ENCODE measurements at places on chromosomes 2 and 18.

DNA sequence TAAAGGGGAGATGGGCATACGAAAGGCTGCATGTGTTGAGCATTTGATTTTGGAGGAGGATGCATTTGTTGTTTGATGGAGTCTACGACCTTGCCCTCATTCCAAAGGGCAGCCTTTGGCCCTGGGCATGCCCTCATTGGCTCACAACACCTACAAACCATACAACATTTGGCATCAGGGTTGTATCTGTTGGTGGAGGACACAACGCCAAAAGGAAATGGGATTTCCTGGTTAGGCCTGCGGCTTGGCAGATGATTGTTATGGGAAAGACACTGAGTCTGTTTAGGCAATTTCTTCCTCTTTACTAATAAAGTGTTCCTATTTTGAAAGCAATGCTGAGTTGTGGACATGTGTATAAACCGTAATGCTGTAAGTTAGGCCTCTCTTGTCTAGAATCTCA is 246.9 kb downstream of the LDLRAD4 start:
- no peak for DNase-seq

DNA sequence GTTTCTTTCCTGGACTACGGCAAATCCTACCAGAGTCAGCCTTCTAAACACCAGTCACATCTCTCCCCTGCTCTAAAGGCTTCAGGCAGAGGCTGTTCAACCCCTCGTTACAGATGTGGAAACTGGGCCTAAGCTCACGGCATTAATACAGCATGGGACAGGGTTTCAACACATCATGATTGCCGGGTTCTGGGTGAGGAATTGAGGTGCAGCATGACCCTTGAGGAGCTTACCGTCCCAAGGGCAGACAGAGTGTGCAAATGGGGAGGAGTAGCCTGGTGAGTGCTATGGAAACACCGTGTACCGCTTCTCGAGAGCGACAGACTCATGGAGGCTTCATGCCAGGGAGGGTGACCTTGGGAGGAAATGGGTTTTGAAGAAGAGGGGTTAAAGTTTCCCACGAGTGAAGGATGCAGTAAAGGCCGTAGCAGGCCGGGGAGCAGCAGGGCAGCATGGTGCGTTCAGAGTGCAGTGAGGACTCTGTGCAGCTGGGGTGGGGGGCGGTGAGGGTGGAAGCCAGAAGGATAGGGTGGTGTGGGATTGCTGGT is 51.1 kb downstream of the TGOLN2 start:
- no peak for DNase-seq

- no peak for DNase-seq
These were observed 37.8 kb downstream of the FAM168B start for GRCh38 chr2:131055169-131056065.

- peak; percentile 13 for DNase-seq
These were observed 208.3 kb downstream of the EIPR1 start for GRCh38 chr2:3169106-3169870.

DNA sequence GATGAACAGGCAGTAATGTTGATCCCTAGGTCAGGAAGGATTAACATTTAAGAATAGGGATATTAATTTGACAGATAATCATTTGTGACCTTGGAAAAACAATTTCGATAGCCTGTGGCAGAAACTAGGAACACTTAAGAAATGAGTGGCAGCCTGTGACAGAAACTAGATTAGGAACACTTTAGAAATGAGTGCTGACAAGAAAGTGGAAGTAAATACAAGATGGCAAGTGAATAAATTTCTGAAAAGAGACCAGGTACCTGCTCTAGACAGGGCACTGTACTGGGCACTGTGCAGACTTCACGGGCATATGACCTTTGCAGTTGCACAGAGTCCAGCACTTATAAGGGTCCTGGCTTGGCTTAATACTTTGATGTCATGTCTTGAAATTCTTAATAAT is 5.5 kb upstream of the HNRNPA3 start:
- DNase-seq, result no peak

GRCh38 chr18:26863122-26863879 is 2.2 kb downstream of the AQP4 start:
- DNase-seq, result peak; percentile 13

- no peak for DNase-seq
These were observed 12.9 kb upstream of the TEX51 start for GRCh38 chr2:126885751-126886210.

DNA sequence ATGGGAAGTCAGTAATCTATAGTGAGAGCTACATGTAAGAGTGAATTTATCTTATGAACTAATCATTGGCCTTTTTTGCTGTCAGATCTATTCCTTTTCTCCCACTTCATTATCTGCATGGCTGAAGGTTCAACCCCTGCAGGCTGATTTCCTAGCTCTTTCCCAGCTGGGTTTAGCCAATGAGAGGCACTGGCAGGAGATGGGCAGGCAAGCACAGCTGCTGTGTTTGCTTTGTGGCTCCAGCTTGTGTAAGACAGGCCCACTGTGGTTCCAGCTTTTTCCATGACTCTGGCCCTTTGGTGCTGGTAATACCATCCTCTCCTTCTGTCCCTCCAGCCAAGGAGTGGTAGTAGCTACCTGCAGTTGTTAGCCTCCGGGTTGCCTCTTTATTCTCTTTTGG is 248.8 kb downstream of the PLCL1 start:
- no peak for DNase-seq

GRCh38 chr2:170026361-170026760 is 151.6 kb upstream of the MYO3B start:
- DNase-seq, result no peak

GRCh38 chr2:85449214-85449588 is 30.7 kb downstream of the SH2D6 start:
- no peak for DNase-seq

GRCh38 chr2:111057045-111057444 is 63.7 kb upstream of the BCL2L11 start:
- DNase-seq, result no peak

DNA sequence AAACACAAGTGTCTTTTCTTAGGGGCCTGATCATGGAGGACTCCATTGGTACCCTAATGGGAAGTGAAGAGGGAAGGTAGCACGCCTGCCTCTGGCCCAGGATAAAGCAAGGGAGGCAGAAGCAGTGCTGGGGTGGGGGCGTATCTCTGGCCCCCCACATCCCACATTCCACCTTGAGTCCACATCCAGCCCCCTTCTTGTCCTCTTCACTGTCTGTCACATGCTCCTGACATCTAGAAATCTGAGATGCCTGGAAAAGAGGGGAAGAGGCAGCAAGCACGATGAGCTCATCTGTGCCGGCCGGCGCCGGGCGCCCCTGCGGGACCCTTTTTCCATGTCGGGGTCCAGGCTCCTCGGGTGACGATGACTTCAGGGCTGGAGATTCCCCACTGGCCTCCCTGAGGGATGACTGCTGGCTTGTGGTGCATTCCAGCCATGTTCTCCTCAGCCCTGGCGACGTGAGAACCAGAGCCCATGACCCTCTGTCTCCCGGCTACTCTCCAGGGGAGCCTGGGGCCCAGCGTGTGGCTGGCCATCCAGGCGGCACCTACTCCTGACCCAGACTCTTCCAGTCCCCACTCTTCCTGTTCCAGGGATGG is 277.5 kb downstream of the DYSF start:
- DNase-seq, result no peak

DNA sequence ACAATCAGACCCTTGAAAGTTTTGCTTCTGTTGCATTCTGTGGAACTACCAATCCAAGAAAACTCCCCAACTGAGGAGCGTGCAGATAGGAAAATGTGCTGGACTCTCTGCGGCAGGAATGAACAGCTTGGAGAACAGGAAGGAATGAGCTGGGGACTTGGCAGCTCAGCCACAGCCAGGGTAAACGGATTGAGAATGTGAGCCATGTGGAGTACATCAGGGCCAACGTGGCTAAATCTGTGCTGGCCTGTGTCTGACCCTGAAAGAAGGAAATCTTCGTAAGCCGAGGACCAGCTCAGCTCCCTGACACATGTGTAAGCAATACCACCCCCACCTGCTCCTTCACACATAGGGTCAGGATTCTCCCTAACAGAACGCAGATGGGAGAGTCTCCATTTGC is 1023.7 kb downstream of the BCL11A start:
- DNase-seq, result no peak

GRCh38 chr2:233082931-233083755 is 23.0 kb downstream of the INPP5D start:
- DNase-seq, result no peak

- no peak for DNase-seq
These were observed 1705.5 kb upstream of the PIK3C3 start for GRCh38 chr18:40249390-40250080.

DNA sequence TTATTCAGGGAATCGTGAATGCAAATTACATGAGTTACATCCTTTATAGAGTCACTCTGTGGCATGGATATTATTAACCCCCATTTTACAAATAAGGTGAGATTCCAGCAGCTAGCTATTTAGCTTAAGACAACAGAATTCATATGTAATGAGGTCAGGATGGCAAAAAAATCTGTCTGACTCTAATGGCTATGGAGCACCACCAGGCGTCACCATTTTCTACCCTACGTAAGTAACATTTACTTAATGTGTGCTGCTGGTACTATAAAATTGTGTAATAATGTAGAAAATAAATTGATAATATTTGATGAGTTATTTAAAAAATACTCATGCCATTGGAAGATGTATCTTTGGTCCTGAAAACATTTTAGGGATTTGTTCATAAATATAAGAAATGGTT is 2040.1 kb upstream of the LRRTM1 start:
- no peak for DNase-seq

- no peak for DNase-seq
These were observed 30.7 kb upstream of the MLPH start for GRCh38 chr2:237456200-237456843.

DNA sequence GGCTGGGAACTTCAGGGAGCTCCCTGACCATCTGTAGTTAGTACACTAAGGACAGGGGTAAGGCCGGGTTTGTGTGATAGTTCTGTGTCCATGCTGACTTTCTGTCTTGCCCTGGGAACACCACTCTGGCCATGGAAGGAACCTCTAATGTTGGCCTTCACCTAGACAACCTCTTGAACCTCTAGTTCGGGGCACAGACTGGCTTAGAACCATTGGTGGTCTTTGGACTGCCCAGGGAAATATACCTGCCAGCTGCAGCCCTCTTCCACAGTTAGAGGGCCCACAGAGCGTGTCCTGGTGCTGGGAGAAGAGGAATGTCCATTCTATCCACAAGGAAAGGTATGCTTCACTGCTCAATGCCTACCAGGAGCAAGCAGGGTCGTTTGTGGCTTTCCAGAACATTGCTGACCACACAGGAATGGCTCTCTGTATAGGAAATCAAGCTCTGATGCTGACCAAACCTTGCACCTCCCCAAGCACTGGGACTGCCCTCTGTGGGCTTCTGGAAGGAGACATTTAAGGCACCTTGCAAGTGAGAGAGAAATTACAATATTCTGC is 318.8 kb upstream of the EPAS1 start:
- no peak for DNase-seq

DNA sequence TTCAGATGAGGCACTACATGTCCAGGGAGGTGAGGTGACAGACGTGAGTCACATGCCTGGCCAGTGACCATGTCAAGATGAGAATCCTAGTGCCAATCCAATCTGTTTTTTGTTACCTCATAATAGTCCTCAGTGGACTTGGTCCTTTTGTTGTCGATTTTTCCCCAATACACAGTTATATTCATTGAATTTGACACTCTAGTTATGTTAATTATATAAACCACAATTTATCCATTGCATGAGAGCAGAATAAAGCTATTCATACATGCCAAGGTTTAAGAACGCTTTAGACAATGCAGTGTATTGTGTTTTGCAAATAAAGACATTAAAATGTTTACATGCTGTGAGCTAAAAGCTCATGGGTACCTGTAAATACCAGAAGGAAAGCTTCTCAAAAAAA is 21.6 kb upstream of the TMEFF2 start:
- no peak for DNase-seq

DNA sequence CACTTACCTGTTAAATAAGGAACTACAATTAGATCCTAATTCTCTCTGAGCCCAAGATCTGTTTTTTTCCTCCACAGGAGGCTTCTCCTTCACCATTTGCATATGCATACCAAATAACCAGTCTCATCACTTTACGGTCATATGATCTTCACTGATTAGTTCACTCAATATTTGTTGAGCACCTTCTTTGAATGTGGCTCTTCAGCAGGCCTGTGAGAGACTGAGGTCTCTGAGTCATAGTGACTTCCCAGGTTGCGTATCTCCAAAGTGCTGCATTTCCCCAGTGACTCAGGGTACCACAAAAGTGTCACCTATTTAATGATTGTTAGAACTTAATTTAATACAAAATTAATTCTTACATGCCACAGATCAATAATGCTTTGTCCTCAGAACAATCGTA is 108.8 kb upstream of the TRIB2 start:
- DNase-seq, result no peak

GRCh38 chr18:48589797-48590519 is 51.1 kb downstream of the CTIF start:
- DNase-seq, result no peak

DNA sequence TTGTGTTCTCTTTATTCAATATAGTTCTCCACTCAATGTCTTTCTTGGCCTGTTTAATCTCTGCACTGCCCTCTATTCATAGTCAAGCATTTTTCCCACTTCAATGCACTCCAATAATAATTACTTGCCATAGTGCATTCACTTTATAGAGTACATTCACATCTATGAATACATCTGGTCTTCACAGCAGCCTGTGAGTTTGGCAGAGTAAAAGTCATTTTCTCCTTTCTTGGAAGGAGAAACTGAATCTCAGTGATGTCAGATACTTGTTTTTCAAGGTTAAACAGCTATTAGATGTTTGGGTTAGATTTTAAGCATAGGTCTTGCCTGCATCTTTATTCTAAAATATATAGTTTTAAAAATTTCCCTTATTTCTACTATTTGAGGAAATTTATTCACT is 373.2 kb downstream of the TRIB2 start:
- DNase-seq, result no peak

GRCh38 chr2:229301237-229301636 is 30.1 kb upstream of the PID1 start:
- no peak for DNase-seq

- DNase-seq, result no peak
These were observed 1.9 kb downstream of the WDR12 start for GRCh38 chr2:202909394-202910192.

- no peak for DNase-seq
These were observed 94.5 kb downstream of the ICOS start for GRCh38 chr2:204031056-204031455.

GRCh38 chr18:76461692-76462325 is 33.2 kb downstream of the ZNF516 start:
- no peak for DNase-seq

GRCh38 chr2:75729861-75730260 is 19.1 kb upstream of the GCFC2 start:
- DNase-seq, result peak; percentile 40

DNA sequence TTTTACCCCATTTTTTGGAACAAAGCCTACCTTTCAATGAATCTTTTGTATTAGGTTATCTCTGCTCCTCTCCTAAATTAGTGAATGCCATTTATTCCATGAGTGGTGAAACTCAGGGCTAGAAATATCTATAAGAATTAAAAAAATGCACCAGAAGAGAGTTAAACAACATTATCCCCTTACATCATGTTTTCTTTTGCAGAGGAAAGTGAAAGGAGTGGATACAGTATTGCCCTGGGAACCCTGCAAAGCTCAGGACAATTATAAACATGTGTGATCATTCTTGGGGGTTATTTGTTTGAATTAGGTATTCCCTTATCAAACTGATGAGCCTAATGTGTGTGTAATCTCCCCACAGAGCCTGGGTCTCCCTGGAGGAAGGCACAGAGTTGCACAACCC is 559.2 kb downstream of the RNF144A start:
- DNase-seq, result no peak
